ENCODE measurements at places on chromosomes 6 and 20.

DNA sequence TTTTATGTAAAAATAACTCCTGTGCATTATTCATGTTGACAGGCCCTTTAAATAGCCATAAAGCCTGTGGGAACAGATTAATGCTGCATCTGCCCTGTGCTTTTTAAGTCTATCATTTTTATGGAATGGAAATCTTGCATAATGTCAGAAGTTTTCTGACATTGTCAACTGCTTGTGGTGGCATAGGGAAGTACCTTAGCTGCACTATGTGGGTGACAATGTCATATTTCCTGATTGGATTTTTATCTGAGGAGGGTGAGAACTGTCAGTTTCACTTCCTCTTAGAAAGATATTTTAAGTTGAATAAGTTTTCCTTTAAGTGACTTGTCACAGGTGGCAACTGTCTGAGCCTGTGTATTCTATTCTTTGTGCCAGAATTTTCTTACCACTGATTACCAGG lies 267.9 kb downstream of the PLCB1 start:
- no peak overlapping the region for H3K27ac ChIP-seq
- peaks cover 15% of the 10 kb centered on the region for H3K4me1 ChIP-seq
- peak; percentile 4 for DNase-seq
- H3K4me3 ChIP-seq: no peak overlapping the region
- no peaks in the 10 kb centered on the region for H3K36me3 ChIP-seq

GRCh38 chr20:58138395-58138794 lies 90.1 kb downstream of the ANKRD60 start:
- DNase-seq: no peak
- no peaks in the 10 kb centered on the region for H3K4me1 ChIP-seq
- H3K27me3 ChIP-seq: peaks cover 55% of the 10 kb centered on the region
- H3K36me3 ChIP-seq: no peaks in the 10 kb centered on the region

DNA sequence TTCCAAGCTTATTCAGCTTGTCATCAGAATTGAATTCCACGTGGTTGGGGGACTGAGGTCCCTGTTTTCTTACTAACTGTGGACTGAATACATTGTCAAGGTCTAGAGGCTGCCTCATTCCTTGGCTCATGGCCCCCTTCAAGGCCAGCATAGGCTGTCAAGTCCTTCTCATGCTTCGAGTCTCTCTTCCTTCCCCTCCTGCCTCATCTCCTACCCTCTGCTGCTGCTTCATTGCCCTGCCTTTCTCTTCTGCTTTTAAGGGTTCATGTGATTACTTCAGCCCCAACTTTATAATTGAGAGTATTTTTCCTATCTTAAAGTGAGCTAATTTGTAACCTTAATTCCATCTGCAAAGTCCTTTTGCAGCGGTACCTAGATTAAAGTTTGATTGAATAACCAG lies 27.6 kb upstream of the ZNF831 start:
- H3K27me3 ChIP-seq: no peaks in the 10 kb centered on the region
- H3K4me1 ChIP-seq: peaks cover 73% of the 10 kb centered on the region
- H3K36me3 ChIP-seq: peaks cover 4% of the 10 kb centered on the region

DNA sequence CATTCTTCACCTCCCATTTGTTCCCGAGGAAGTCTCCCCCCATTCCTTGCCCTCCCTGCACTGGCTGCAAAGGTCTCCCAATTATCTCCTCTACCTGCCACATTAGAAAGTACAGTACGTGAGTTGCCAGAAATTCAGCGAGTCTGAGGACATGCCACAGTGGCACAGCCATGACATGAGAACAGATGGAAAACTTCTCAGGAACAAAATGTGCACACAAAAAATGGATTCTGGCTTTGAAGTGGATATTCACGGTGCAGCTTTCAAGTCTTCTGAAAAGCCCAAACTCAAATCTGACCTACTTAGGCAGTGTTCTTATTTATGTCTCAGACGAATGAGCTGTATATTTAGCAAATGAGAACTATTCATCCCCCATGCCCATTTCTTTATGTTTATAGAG lies 269.1 kb upstream of the ARID1B start:
- H3K36me3 ChIP-seq: no peaks in the 10 kb centered on the region
- no peak overlapping the region for H3K27ac ChIP-seq
- peaks cover 17% of the 10 kb centered on the region for H3K4me1 ChIP-seq
- no peak for DNase-seq
- H3K4me3 ChIP-seq: no peak overlapping the region
- H3K27me3 ChIP-seq: peaks cover 12% of the 10 kb centered on the region

DNA sequence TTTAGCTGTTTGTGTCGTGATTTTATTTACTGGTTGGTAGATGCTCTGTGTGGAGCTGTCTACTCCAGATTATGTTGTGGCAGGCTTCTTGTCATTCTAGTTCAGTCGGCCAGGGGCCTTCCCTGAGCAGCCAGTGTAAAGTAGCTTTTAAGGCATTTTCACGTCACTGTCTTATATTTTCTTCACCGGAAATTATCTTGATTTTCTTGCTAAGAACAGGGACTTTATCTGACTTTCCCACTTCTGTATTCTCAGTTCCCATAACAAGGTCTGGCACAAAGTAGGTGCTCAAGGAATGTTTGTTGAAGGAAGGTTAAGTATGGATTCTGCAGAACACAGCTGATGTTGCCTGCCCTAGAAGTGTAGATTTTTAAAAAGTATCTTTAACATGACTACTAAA lies 868 bp downstream of the LTV1 start:
- H3K4me1 ChIP-seq: peaks cover 14% of the 10 kb centered on the region
- no peak for DNase-seq
- H3K4me3 ChIP-seq: peak overlapping the region; percentile 92

GRCh38 chr6:7107578-7108195 lies at the start of gene RREB1:
Gene RREB1, plus strand, starts transcription at chr6:7107961. Its CDS starts 73,951 bp downstream, at chr6:7181912.
- peaks cover 4% of the 10 kb centered on the region for H3K36me3 ChIP-seq
- H3K27me3 ChIP-seq: no peaks in the 10 kb centered on the region
- peaks cover 25% of the 10 kb centered on the region for H3K4me1 ChIP-seq
- DNase-seq: peak; percentile 59
- peak within 1 kb of the TSS; percentile 93 for H3K4me3 ChIP-seq

- peaks cover 61% of the 10 kb centered on the region for H3K36me3 ChIP-seq
- H3K4me3 ChIP-seq: no peak overlapping the region
- H3K27me3 ChIP-seq: no peaks in the 10 kb centered on the region
- H3K27ac ChIP-seq: peak overlapping the region; percentile 67
- peak; percentile 41 for DNase-seq
Measured at GRCh38 chr6:18211338-18211737, 53.0 kb downstream of the DEK start.

DNA sequence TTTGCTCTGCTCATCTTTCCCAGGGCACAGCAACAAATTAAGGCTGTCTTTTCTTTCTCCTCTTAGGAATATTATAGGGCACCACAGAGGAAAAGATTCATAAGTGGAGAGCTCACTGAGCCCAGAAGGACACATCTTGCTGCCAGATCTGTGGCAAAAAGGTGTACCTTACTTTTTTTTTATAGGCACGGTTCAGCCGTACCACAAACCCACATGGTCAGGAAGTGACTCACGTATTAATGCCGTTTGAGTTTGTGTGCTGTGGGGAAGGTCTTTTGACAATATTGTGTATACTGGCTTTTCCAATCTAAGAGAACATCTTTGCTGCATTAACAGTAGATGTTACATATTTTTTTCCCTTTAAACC lies 28.4 kb downstream of the PAQR8 start:
- peaks cover 21% of the 10 kb centered on the region for H3K4me1 ChIP-seq
- H3K4me3 ChIP-seq: peak overlapping the region; percentile 57
- H3K36me3 ChIP-seq: peaks cover 7% of the 10 kb centered on the region
- peak overlapping the region; percentile 57 for H3K27ac ChIP-seq

DNA sequence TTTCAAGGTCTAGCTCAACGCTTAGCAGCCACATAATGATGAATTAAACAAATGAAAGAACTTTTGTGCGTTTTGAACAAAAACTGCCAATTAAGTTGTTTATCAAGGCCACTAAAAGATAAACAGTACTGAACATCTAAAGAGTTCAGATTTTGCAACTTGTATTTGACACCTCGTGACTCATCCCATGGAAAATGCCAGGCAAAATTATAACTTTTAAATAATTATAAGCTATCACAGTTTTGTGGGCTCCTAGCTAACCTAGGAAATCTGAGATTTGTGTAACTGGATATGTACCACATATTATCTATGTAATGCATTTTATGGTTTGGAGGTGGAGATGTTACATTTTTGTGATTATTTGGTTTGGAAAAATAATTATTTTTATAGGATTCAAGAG lies 9.6 kb upstream of the BAG2 start:
- H3K27ac ChIP-seq: no peak overlapping the region
- no peak for DNase-seq
- peaks cover 36% of the 10 kb centered on the region for H3K36me3 ChIP-seq
- no peaks in the 10 kb centered on the region for H3K4me1 ChIP-seq
- no peak overlapping the region for H3K4me3 ChIP-seq

GRCh38 chr6:71983131-71983530 lies 96.8 kb downstream of the RIMS1 start:
- no peak overlapping the region for H3K27ac ChIP-seq
- H3K27me3 ChIP-seq: no peaks in the 10 kb centered on the region
- DNase-seq: no peak

DNA sequence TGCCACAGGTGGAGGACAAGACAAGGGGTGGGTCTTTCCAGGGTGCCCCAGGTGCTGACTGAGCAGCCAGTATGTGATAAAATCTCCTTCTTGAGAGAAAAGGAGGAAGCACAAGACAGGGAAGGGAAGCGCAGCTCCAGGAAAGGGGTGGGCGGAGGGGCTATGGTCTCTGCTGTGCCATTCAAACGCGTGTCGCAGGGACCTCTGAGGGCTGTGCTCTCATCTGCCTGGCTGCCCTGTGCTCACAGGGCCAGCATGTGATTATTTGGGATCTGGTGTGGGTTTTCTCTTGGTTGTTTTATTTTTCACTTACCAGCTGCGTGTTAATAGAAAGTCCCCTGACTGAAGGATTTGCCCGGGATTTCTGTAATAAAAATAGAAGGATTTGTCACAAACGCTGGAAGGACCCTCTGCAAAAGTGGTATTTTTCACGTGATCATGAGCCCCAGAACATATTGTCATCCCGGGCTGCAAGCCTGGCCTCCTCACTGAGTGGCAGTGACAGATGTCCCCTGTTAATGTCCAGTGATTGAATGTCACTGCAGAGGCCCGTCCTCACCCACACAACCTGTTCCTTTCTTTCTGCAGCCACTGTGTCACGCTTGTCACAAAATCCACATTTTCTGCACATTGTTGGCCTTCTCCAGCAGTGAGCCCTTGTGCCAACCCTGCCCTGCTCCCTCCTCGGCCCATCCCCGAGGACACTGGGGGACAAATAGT lies 35.0 kb upstream of the VSX1 start:
- H3K27ac ChIP-seq: no peak overlapping the region
- H3K27me3 ChIP-seq: peaks cover 5% of the 10 kb centered on the region
- H3K4me3 ChIP-seq: no peak overlapping the region
- DNase-seq: no peak

- peak overlapping the region; percentile 88 for H3K27ac ChIP-seq
- no peak for DNase-seq
- H3K4me1 ChIP-seq: peaks cover 13% of the 10 kb centered on the region
- H3K27me3 ChIP-seq: peaks cover 5% of the 10 kb centered on the region
- H3K4me3 ChIP-seq: no peak overlapping the region
- H3K36me3 ChIP-seq: no peaks in the 10 kb centered on the region
Measured at GRCh38 chr6:31090973-31091364, 21.4 kb downstream of the C6orf15 start.

GRCh38 chr6:22071270-22072041 lies 225.4 kb downstream of the PRL start:
- H3K27ac ChIP-seq: no peak overlapping the region
- no peaks in the 10 kb centered on the region for H3K36me3 ChIP-seq
- no peaks in the 10 kb centered on the region for H3K27me3 ChIP-seq
- H3K4me1 ChIP-seq: peaks cover 13% of the 10 kb centered on the region
- no peak overlapping the region for H3K4me3 ChIP-seq

- H3K4me3 ChIP-seq: peak overlapping the region; percentile 97
- H3K27me3 ChIP-seq: no peaks in the 10 kb centered on the region
- peaks cover 24% of the 10 kb centered on the region for H3K4me1 ChIP-seq
- peaks cover 27% of the 10 kb centered on the region for H3K36me3 ChIP-seq
- no peak overlapping the region for H3K27ac ChIP-seq
Measured at GRCh38 chr6:87697581-87698546, 4.2 kb downstream of the AKIRIN2 start.

GRCh38 chr6:49633541-49633940 lies 3.1 kb downstream of the RHAG start:
- no peak for DNase-seq
- H3K27ac ChIP-seq: no peak overlapping the region
- H3K4me3 ChIP-seq: no peak overlapping the region
- H3K36me3 ChIP-seq: no peaks in the 10 kb centered on the region

GRCh38 chr20:2993250-2993649 lies 50.2 kb upstream of the GNRH2 start:
- DNase-seq: no peak
- no peak overlapping the region for H3K4me3 ChIP-seq
- H3K27me3 ChIP-seq: no peaks in the 10 kb centered on the region
- peaks cover 42% of the 10 kb centered on the region for H3K36me3 ChIP-seq
- H3K27ac ChIP-seq: no peak overlapping the region

- H3K27me3 ChIP-seq: no peaks in the 10 kb centered on the region
- H3K4me3 ChIP-seq: no peak overlapping the region
- peaks cover 8% of the 10 kb centered on the region for H3K36me3 ChIP-seq
- no peak overlapping the region for H3K27ac ChIP-seq
- peaks cover 32% of the 10 kb centered on the region for H3K4me1 ChIP-seq
- no peak for DNase-seq
Measured at GRCh38 chr20:41228858-41229257, 88.7 kb downstream of the ZHX3 start.

DNA sequence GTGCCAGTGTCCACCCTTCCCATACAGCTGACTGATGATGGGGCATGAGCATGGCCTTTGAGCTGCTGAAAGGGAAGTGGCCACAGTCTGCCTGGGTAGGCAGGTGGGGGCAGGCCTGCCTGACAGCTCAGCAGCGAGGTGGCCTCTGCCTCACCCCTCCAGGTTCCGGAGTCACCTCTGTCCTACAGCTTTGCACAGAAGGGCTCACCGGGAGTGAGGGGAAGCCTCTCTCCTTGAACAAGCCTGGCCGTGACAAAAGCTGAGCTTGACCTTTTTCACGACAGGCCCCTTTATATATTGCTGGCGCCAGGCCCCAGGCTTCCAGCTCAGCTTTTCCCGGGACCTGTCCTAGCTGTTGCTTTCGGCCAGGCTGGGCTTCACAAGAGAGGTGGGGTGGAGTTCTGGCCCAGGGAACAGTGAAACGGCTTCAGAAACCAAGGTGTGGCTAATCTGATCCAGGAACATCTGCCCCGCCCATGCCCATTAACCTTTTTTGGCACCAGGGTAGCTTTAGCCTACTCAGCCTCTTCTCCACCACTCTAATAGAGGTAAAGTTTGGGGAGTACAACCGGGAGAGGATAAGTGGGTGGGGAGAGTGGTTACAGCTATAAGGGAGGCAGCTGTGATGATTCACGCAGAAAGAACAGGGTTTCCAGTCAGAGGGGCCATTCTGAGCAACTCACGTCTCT lies 42.9 kb downstream of the C6orf132 start:
- no peaks in the 10 kb centered on the region for H3K36me3 ChIP-seq
- peaks cover 17% of the 10 kb centered on the region for H3K27me3 ChIP-seq
- H3K4me3 ChIP-seq: no peak overlapping the region
- peaks cover 9% of the 10 kb centered on the region for H3K4me1 ChIP-seq
- no peak for DNase-seq
- peak overlapping the region; percentile 2 for H3K27ac ChIP-seq

Measured in stimulated activated naive B cell treated with anti-CD40 and anti-IgM and Interleukin-4, amounts not matched to agents 10 μg/mL and 1 μg/mL and 100 μg/mL, for 72 hours (primary cell).